ENCODE measurements at places on chromosomes 5 and 9.

GRCh38 chr9:138022121-138022741 lies 144.6 kb downstream of the CACNA1B start:
- DNase-seq: no peak

DNA sequence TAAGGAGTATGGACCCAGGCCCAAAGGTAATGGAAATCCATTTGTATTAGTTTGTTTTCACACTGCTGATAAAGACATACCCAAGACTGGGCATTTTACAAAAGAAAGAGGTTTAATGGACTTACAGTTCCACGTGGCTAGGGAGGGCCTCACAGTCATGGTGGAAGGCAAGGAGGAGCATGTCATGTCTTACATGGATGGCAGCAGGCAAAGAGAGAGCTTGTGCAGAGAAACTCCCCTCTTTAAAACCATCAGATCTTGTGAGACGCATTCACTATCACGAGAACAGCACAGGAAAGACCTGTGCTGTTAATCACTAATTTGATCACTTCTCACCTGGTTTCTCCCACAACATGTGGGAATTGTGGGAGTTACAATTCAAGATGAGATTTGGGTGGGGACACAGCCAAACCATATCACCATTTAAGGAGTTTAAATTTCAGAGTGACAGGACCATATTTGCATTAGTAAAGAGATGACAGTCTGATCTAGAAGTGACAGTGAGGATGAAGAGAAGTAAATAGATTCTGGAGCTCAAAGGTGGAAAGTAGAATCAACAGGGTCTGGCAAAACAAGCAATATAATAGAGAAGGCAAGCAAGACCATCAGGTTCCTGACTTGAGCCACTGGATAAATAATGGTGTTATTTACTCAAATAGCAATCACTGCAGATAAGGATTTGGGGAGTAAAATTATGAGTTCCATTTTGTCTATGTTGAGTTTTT lies 7.5 kb upstream of the FAM169A start:
- no peak for DNase-seq

- no peak for DNase-seq
Observed at GRCh38 chr5:2030131-2030530, 147.4 kb upstream of the IRX4 start.

GRCh38 chr5:151770383-151771258 lies 1.1 kb upstream of the G3BP1 start:
- no peak for DNase-seq

DNA sequence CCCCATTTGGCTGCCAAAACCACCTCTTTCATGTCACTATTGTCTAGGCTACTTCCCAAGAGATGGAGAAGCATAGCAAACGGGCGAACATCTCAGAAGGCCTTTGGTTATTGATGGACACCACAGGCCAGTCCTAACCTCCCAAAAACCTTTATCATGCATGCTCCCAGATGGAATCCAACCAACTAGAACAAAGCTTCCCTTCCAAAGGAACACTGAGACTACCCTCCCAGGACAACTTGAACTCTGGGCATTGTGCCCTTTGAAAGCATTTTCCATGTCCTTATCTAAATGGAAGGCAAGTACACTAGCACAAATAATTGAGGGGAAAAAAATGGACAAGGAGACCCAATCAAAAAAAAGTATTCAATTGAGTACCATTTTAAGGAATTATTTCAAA lies 65.6 kb downstream of the SPOCK1 start:
- DNase-seq: no peak

GRCh38 chr5:135269931-135270421 lies 129.1 kb downstream of the MACROH2A1 start:
- DNase-seq: no peak

DNA sequence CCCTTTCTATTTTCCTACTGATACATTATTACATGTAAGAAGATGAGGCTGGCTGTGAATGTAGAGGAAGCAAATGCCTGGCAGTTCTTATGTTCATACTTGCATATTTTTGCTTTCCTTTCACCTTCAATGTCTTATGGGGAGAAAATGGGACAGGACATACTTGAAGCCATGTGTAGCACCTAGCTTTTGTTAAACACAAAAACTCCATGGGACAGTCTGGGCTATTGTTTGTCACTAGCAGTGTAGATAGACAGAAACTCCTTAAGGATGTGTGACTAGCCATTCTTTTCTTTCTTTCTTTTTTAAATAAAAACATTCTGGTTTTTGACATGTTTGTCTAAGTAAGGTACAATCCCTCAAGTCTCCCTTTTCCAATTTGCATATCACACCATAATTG lies 122.7 kb downstream of the ARL15 start:
- no peak for DNase-seq
